GM23248 (cell line): ENCODE measurements at places on chromosomes 4 and X. TPM values are rescaled to one million over a fixed set of nuclear protein-coding genes. Genes with fewer than 3 reads are reported as not detected.

- DNase-seq = no peak
Observed at GRCh38 chrX:64427281-64427680, 32.0 kb upstream of the MTMR8 start.

- DNase-seq = no peak
Observed at GRCh38 chr4:77745792-77746191, 73.4 kb downstream of the CNOT6L start.

- DNase-seq = peak; percentile 0
Observed at GRCh38 chr4:11182586-11183355, 245.9 kb downstream of the HS3ST1 start.

GRCh38 chrX:805103-805670 is 174.6 kb downstream of the SHOX start:
- no peak for DNase-seq

- peak; percentile 69 for DNase-seq
Observed at GRCh38 chr4:109559625-109559982, 442 bp upstream of the MCUB start.

Gene HCCS
- total RNA-seq = 25.4 and 45.3 TPM in 2 replicates

Gene TMEM144
- 0.63 and 2.4 TPM in 2 replicates for total RNA-seq
